ENCODE measurements at places on chromosomes 11 and 22.
A peak's percentile ranks its signal among the peaks of the same experiment; 100 is the strongest.

GRCh38 chr22:38262051-38262795 lies 10.6 kb downstream of the TMEM184B start:
- peak; percentile 80 for DNase-seq

GRCh38 chr11:107545101-107545514 lies 20.4 kb downstream of the ALKBH8 start:
- DNase-seq = no peak

DNA sequence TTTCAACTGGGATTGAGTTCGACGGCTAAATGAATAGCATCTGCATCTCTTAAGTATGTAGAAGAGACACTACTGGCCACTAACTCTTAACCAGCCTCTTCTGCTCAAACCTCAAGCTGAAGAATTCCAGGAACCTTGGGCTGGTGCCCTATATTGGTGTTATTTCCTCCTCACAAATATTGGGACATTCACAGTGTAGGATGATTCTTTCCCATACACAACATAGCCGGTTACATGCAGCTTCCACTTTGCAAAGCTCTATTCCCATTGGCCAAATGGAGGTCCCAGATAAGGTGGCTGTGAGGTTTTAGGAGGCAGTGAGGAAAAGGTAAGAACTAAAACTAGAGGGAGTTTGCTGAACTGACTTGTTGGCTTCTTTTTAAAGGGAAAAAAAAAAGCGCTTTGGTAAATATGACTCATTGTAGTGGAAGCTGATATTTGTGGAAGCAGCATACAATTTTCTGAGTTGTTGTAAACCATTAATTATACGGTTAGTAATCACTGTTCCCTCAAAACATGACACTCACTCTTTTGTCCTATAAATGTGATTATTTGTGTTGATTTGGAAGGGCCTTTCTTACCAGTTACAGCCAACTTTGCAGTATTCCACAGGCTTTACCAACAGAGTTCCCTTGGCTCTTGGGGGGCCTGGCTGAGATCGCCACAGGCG lies 17.6 kb downstream of the C22orf31 start:
- DNase-seq = no peak

- no peak for DNase-seq
Measured at GRCh38 chr11:14764579-14765527, 121.2 kb downstream of the PDE3B start.

- no peak for DNase-seq
Measured at GRCh38 chr11:103434073-103434411, 324.8 kb downstream of the DYNC2H1 start.

DNA sequence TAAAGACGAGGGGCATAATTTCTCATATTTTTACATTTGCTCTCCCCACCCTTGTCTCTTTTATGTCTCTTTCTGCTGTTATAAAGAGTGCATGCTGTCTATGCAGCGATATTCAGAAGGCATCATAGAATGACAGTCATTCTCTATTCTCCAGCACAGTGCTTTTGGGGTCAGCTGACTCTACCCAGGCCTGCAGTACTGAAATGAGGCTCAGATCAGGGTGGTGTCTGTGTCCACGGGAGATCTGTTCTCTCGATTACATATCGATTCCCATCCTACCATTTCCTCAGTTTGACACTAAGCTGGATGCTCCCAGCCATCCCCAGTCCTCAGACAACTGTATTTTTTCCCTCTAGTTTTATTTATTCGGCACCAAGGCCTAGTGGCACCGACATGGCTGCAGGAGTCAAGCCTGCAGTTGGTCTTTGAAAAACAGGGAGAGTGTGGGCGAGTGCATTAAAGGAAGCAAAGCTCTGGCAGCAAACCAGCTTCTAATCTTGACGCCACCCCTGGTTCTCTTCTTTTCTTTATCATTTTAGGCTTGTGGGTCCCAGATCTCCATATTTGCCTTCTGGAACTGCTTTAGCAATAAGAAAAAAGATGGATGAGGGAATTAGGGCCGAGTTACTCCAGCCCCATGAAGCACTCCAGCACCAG lies 71.6 kb upstream of the PICALM start:
- no peak for DNase-seq

DNA sequence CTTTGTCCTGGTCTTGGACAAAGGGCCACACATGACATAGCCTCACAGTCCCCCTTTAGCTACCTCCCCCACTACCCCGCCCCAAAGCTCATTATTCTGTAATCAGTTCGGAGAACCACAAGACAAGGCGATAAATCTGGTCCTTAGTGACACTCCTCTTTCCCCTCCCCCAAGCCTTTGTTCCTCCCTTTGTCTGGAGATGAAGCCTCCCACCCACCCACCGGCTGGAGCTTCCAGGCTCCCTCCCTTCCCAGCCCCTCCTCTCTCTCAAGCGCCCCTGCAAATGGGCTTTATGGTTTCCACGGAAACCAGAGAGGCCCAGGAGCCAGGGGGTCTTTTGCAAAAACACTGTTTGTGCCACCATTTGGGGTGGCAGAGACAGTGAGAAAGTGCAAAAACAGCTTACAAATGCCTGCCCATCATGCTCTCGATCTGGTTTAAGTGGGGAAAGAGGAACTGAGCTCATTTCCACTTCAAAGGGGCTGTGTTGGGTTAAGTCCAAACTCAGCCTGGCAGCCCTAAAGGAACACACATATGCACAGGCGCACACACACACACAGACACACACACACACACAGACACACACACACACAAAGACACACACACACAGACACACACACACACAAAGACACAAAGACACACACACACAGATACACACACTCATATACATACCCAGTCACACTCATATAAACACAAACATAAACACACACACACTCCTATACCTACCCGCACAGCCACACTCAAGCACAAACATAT lies 23.5 kb downstream of the APLNR start:
- DNase-seq = no peak

DNA sequence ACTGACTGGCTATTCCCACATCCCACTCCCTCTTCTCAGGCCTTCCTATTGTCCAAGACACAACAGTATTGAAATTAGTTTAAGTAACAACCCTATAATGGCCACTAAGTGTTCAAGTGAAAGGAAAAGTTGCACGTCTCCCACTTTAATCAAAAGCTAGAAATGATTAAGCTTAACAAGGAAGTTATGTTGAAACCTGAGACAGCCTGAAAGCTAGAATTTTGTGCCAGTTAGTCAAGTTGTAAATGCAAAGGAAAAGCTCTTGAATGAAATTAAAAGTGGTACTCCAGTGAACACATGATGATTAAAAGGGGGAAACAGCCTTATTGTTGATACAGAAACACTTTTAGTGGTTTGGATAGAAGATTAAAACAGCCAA lies 332.7 kb downstream of the CASP12 start:
- DNase-seq = no peak

DNA sequence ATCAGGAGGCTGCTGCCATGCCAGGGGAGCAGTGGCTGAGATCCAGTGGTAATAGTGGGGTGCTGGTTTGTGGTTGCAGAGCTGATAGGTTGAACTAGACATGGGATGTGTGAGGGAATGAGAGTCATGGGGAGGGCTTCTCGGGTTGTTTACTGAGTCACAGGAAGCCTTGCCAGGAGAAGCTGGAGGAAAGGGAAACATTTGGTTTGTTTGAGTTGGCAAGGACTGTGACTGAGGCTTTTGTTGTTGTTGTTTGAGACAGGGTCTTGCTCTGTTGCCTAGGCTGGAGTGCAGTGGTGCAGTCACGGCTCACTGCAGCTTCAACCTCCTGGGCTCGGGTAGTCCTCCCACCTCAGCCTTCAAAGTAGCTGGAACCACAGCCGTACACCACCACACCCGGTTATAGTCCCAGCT lies 49.3 kb downstream of the CABIN1 start:
- DNase-seq = peak; percentile 55

DNA sequence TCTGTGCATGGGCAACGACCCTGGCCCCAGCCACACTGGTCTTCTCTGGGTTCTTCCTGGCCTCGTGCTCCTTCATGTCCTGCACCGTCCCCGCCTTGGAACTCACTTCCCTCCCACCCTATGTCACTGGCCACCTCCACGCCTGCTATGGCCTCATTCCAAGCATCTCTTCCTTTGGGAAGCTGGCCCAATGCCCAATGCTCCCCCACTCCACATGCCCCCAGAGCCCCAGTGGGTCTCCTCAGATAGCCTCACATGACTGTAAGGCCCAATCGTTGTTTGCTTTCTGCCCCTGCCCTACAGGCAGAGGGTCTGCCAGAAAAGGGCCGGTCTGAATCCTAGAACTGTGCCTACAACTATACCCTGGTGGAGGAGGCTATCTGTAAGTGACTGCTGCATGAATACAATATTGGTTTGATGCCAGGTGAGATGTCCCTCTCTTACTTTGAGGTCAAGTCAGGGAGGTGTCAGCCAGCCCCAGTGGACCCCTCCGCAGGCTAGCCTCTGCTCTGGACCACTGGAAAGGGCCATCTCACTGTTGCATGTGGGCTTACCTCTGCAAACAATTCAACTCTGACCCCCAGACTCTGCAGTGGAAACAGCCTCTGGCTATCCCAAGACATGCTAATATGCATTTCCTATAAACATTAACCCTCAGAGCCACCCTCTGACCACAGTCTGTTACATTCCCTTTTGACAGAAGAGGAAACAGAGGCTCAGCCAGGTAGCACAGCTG lies 2.1 kb upstream of the GNAZ start:
- no peak for DNase-seq

DNA sequence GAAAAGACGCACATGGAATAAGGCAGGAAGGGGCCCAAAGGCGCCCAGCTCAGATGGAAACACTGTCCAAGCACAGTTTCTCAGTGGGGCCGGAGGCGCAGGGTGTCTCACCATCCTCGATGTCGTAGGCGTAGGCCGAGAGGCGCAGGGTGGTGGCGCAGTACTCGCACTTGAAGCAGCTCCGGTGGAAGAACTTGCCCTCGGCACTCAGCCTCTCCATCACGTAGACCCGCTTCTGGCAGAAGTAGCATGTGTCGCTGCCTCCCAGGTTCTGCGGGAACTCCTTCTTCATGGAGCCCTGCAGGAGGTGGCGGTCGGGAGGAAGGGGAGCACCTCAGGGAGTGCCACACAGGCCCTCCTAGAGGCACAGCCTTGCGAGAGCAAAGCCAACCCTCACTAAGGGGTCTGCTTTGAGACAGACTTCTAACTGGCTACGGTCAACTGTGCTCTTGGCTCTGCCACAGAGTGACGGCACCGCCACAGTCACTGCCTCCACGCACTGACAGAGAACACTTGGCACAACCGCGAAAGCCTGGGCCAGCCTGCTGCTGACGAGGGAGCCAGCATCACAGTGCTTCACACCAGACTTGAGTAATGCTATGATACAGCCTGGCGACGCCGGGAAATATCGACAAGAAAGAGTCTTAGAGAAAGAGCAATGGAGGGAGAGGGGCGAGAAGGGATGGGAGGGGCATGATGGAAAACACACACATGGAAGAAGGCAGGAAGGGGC lies 97.6 kb upstream of the BID start:
- no peak for DNase-seq

GRCh38 chr22:49272546-49273125 lies 555.0 kb downstream of the BRD1 start:
- DNase-seq = no peak

GRCh38 chr11:115480611-115481010 lies 23.6 kb downstream of the CADM1 start:
- no peak for DNase-seq

- no peak for DNase-seq
Measured at GRCh38 chr11:44351898-44352498, 42.1 kb upstream of the ALX4 start.
